ENCODE measurements at places on chromosomes 13 and 19. TPM values are rescaled to one million over a fixed set of nuclear protein-coding genes. Genes with fewer than 3 reads are reported as not detected.
A peak's percentile ranks its signal among the peaks of the same experiment; 100 is the strongest.

- DNase-seq = no peak
These were observed 56.6 kb downstream of the CELF5 start for GRCh38 chr19:3281026-3281425.

DNA sequence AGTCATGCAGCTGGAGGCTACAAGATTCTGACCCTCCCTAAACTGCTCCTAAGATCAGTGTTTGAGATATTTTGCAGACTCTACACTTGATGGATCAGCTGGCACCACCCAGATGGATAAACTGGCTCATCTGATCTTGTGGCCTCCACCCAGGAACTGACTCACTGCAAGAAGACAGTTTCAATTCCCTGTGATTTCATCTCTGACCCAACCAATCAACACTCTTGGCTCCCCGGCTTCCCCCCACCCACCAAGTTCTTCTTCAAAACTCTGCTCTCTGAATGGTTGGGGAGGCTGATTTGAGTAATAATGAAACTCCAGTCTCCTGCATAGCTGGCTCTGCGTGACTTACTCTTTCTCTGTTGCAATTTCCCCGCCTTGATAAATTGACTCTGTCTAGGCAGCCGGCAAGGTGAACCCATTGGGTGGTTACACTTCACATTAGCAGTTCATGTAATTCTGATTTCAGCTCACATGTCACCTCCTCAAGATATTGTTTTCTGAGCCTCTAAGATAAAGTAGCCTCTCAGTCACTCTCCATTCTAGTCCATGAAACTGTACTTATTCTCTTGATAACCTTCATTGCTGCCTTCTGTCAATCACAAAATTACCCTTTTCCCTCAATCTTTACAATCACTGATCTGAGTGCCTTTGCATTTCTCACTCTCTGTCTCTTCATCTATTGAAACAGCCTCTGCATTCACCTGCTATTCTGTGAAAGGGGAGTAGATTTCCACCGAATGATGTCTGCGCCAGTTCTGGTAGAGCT is 9.9 kb upstream of the FPR3 start:
- DNase-seq = peak; percentile 96

DNA sequence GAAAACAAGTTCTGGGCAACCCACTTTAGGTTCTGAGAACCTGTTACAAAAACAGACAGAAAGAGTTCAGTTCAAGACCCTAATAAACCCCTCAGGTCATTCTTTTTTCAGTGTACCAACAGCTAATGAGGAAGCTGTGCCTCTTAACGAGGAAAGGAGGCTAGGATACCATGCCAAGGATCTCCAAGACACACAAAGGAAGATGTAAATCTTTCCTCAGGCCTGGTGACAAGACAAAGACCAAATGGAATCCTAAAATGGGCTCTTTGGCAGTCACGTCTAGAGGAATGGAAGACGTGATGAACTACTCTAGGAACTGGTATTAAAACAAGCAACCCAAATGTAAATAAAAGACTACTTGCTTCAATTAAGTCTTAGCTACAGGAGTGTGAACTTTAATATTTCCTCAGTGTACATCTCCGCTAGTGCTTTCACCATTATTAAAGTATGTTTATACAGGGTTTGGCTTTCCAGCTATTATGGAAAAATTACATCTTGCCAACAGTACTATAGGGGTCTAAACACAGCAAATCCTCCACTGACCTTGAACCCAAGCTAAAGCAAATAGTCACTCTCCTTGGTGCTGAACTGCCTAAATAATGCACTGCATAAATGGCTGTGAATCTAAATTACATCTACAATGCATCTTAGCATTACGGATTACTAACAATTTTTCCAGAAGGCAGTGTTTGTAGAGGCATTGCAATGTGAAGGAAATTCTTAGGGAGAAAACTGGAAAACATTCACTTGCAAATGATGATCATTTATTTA is 42.3 kb downstream of the ENOX1 start:
- no peak for DNase-seq

DNA sequence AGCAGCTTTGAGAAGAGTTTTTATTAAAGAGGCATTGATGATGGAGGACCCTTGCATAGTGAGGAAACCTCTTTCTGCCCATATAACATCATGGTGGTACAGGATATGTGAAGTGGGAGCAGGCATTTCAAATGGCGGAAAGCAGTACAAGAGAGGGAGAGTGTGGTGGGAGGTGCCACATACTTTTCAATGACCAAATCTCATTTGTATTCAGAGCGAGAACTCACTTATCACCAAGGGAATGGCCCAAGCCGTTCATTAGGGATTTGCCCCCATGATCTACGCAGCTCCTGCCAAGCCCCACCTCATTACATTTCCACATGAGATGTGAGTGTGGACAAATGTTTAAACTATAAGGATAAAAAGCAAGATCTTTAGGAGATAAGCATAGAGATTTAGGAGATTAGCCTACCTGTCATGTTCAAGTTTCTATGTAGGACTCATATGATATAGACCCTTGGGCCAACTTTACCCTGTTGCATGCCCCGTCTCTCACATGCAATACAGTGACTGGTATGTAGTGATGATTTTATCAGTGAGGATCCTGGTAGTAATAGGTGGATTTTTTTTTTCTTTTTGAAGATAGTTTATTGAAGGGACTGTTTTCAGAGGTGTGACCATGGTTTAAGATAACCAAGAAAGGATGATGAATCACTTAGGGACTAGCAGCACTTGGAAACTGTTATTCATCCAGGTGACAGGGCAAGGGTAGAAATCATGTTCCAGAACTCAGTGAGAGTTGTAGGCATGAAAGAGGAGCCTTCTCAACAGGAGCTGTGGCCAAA is 38.3 kb downstream of the DNAJC15 start:
- DNase-seq = no peak

- DNase-seq = no peak
These were observed 11.6 kb upstream of the ZBTB45 start for GRCh38 chr19:58531034-58531840.

DNA sequence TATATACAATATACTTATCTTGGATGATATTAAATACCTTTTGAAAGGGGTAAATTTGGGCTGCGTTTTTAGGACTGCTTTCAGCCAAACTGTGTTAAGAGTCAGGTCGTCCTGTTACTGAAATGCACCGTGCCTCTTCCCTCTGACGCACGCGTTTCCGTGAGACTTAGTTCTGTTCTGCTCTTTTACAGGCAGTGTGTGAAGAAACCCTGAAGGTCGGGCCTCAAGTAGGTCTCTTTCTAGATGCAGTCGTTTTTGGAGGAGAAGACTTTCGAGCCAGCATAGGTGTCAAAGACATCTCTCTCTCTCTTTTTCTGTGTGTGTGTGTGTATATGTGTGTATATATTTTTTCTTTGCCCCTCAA is 107.0 kb downstream of the ZIC5 start:
- peak; percentile 57 for DNase-seq

DNA sequence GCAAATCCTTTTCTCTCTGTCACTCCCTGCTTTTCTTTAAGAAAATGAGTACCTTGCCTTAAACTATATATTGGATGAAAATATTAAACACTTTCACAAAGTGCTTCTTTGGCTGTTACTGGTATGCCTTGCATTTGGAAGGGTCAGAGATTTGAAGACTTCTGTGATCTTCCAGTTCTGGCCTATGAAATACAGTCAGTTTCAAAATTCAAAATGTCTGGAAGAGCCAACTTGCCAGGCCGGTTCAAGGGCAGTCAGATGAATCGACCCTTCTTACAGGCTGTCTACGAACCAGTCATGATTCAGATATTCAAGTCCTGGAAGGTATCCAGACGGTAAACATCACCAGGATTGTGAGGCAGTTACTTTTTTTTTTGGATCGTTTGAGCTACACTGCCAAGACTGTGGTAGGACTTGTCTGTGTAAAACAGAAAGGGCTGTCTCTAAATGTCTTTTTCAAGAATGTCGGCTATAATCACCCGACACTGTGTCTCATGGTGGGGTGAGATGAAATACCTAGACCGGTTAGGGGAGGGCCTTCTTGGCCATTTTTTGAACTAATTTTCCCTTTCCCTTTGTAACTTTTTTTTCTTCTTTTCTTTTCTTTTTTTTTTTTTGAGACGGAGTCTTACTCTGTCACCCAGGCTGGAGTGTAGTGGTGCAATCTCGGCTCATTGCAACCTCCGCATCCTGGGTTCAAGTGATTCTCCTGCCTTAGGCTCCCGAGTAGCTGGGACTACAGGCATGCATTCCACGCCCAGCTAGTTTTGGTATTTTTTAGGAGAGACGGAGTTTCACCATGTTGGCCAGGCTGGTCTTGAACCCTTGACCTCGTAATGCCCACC is 11.2 kb downstream of the ACTN4 start:
- no peak for DNase-seq

DNA sequence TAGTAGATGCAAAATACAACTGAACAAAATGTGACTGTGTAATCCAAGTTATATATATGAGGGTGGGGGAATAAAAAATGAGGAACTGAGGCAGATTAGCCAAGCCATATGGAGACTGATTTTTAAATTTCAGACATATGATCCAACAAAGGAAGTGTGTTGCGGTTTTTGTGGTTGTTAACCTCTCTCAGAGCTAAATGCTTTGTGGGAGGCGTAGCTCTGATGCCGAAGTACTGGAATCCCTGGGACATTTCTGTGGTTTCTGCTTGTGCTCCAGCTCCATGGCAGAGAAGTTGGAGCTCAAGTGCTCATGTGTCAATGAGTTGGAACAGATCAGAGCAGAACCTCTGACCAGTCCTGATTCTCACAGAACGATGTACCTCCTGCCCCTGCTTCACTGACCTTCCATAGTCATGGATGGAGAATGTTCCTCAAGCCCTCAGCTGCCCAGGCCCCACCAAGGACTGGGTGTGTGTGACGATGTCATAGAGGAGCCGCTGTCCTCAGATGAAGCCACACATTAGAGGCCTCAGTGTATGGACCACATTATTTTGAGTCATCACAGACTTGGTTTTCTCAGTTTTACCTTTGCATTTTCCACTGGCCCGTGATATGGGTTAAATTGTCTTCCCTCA is 107.6 kb downstream of the SOX1 start:
- no peak for DNase-seq

- DNase-seq = no peak
These were observed 821 bp upstream of the LILRB4 start for GRCh38 chr19:54661846-54662481.

- no peak for DNase-seq
These were observed 4.9 kb downstream of the CSNK1G2 start for GRCh38 chr19:1945899-1946298.

GRCh38 chr19:55368701-55369563 is 1.3 kb downstream of the IL11 start:
- no peak for DNase-seq

- DNase-seq = no peak
These were observed 7.9 kb upstream of the ZNF626 start for GRCh38 chr19:20669263-20669662.

- no peak for DNase-seq
These were observed 31.8 kb downstream of the GJA3 start for GRCh38 chr13:20129076-20129475.

DNA sequence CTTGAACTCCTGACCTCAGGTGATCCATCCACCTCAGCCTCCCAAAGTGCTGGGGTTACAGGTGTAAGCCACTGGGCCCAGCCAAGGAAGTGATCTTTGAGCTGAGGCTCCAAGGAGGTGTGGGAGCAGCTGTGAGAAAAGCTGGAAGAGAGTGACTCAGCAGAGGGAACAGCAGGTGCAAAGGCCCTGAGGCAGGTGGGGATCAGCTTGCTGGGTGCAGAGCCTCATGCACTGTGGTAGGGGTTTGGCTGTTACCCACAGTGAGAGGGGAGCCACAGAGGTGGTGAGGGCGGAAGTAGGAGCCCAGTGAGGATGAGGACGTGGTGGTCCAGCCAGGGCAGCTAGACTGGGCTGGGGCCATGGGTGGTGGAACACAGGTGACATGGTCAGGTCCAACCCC is 6.5 kb downstream of the NPAS1 start:
- no peak for DNase-seq

CCDC70 gene
- not detected for total RNA-seq

GRCh38 chr13:78341032-78341431 is 262.3 kb downstream of the POU4F1 start:
- no peak for DNase-seq

DENND1C gene
- total RNA-seq = 0.46 TPM

SERTM1 gene
- total RNA-seq = under 0.01 TPM

DNA sequence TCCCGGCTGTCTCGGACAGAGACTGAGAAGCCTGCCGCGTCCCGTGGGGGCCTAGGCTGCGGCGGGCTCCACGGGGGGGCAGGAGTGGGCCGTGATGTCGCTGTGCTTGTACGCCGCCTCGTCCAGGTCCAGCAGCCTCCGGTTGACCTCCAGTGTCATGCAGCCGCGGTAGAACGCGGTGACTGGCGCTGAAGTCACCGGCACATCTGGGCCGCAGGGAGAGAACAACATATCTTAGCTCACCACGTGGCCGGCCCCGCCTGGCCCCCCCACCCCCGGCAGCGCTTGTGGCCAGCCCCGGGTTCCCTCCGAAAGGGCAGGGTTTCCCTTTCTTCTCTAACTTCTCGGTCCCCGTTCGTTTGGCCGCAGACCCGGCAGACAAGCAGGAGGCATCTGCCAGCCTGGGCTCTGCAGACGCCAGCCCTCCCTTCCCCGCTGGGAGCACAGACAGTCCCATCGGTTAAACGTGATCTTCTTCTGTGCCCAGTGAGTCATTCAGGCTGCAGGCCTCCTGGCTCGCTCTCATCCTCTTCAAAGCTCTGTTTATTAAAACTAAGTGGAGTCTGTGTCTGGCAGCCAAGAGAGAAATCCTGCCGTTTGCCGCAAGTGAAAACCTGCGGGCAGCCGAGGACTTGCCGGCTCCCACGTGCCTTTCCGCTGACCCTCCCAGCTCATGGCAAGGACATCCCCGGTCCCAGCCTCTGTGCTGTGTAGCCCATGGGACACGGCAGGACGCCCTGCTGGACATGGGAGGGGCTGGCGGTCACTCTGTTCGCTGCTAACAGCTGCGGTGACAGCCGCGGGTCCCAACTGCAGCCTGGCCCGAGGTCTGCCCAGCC is 42.8 kb downstream of the GAS6 start:
- peak; percentile 96 for DNase-seq

ZNF442 gene
- total RNA-seq = 3.9 TPM

GRCh38 chr19:2589441-2589840 is 113.1 kb downstream of the GNG7 start:
- no peak for DNase-seq

DNA sequence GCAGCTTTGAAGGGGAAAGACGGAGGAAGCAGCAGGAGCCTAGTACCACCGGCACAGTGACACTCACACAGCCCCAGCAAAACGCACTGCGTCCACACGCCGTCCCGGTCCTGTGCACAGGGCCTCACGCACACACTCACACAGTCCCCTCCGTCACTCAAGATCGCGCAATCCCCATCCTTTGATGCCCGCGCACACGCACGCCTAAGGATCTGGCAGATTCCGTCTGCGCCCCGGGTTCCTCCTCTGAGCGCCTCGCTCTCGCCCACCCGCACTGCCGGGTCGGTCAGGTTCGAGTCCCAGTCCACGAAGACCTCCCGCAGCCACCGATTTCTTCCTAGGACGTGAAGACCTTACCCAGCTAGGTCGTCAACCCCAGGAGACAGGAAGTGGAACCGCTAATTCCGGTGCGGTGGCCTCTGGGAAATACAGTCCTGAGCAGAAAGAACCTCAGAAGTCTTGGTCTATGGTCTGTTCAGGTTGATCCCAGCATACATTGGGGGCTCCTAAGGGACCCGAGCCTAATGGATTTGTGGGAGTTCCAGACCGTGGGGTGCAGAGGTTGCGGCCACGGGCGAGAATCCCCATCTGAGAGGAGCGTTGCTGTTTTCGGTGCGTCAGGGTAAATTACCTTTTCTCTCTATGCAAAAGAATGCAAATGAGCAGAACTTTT is at the start of gene ZNF780B:
ZNF780B (minus strand) TSS at position 400 of the 673 bp plus-strand sequence. CDS start 5,899 bp downstream, outside the sequence.
- DNase-seq = peak; percentile 92

GRCh38 chr13:110306340-110306959 is 507 bp downstream of the COL4A1 start:
- DNase-seq = no peak

NOVA2 gene
- total RNA-seq = 1.2 TPM
